A673 (cell line): ENCODE measurements at places on chromosomes 12 and 14.

- no peaks in the 10 kb centered on the region for H3K36me3 ChIP-seq
- H3K27ac ChIP-seq = no peak overlapping the region
- H3K4me3 ChIP-seq = no peak overlapping the region
- peaks cover 32% of the 10 kb centered on the region for H3K27me3 ChIP-seq
- DNase-seq = peak; percentile 8
These were observed 39.1 kb downstream of the MBIP start for GRCh38 chr14:36281309-36281708.

DNA sequence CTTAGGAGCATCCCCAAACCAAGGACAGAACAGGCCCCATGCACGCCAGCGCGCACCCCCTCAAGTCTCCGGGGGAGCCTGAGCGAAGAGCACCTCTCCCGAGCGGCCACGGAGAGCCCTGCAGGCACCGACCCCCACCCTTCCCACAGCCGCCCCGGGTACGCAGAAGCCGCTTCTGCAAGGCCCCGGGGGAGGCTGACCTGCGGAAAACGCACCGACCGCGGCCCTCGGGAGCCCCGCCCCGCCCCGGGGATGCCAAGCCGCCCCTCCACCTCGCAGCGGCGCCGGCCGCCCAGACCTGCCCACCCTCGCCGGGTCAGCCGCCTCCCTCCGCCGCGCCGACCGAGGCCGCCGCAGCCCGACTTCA, 385 bp downstream of the CAPRIN2 start:
- H3K36me3 ChIP-seq = no peaks in the 10 kb centered on the region
- no peak for DNase-seq

DNA sequence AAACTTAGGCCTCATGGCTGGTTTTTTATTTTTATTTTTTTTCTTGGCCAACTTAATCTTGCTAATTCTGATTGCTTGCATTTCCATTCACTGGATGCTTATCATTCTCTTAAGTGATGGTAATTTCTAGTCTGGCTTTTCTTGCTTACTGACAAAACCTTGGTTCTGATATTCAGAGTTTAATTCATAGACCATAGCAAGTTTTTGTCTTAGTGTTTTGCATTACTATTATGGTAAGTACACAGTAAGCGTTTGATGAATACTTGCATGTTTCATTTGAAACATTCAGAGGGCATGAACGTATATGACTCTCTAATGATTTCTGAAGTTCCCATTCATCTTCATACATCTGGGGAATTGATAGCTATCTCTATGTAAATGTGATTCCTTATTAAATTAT, 55.8 kb downstream of the GPHN start:
- no peaks in the 10 kb centered on the region for H3K27me3 ChIP-seq
- no peak overlapping the region for H3K27ac ChIP-seq
- no peaks in the 10 kb centered on the region for H3K4me1 ChIP-seq
- H3K4me3 ChIP-seq = no peak overlapping the region

DNA sequence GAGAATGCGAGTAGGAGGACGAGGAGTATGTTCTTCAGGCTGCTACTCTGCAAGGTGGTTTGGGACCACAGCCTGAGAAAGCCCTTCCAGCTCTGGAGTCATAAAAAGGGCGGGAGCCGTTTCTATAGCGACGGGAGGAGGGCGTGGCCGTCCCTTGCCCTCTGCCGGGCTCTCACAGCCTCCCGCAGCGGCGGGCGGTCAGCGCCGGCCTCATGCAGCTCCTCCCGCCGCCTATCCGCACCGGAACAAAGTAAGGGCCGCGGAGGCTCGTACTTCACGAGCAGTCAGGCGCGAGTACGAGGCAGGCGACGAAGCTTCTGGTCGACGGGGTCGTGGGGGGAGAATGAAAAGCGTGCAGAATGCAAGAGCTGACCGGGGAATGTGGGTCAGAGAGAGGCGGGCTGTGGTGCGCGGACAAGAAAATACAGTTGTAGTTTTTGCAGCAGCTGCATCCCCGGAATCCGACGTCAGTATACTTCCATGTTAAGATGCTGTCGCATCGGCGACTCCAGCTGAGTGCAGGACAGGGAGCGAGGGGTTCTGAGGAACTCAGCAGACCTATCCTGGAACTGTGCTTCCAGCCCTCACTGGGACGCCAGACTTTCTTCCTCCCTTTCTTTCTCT, at the start of gene DYRK4:
Gene DYRK4 (plus strand): TSS at position 175 of the 624 bp plus-strand sequence. CDS start 38 bp downstream, at position 213.
- no peaks in the 10 kb centered on the region for H3K4me1 ChIP-seq
- H3K4me3 ChIP-seq = no peak within 1 kb of the TSS
- H3K27ac ChIP-seq = no peak within 1 kb of the TSS
- no peaks in the 10 kb centered on the region for H3K27me3 ChIP-seq
- peaks cover 11% of the 10 kb centered on the region for H3K36me3 ChIP-seq
- no peak for DNase-seq

DNA sequence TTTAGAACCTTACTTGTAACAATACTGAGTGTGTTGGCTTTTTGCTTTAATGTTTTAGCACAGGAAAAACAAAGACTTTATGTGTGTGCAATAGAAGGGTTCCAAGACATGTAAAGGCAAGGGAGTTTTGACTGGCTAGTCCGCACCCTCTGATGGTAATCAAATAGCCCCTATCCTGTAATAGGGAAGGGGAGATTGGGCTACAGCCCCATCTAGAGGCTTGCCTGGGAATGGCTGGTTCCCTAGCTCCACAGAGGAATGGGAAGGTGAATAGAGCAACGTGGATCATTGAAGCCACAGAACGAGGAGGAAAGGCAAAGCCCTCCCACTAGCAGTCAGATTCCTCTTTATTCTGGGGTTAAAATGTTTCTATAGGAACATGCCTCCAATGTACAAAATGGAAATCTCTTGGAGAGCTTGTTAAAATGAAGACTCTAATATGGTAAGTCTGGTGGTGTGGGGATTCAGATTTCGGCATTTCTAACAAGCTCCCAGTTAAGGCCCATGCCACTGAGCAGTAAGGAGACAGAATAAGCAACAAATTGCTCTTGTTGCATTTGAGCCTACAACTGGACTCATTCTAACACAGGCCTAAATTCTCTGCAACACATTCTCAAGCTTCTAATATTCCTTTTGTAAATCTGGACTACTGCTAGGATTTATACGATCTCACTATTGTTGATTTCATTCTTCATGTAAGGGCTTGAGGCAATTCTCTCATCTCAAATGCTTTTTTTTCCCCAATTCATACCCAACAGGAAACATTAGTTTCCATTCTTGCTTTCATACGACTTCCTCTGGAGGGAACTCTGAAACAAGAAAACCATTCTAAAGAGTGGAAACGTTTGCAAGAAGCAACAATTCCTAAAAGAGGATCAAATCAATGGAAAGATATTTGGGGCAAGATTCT, 57.1 kb downstream of the NIN start:
- peak; percentile 71 for DNase-seq
- H3K4me3 ChIP-seq = no peak overlapping the region
- no peaks in the 10 kb centered on the region for H3K27me3 ChIP-seq
- peaks cover 26% of the 10 kb centered on the region for H3K36me3 ChIP-seq
- H3K27ac ChIP-seq = no peak overlapping the region
- peaks cover 5% of the 10 kb centered on the region for H3K4me1 ChIP-seq

DNA sequence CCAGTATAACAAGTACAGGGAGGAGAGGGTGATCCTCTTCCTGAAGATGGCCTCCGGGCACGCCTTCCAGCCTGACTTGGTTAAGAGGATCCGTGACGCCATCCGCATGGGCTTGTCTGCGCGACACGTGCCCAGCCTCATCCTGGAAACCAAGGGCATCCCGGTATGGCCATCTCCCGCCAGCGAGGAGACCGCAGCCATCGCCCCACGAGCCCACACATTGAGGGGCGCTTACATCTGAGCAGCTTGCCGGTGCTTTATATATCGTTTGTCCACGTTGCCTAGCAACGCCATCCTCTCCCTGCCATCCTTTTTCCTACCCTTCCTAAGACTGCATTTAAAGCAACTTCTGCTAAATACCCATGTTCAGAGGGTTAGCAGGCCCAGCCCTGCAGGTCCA, 71.5 kb downstream of the AACS start:
- H3K36me3 ChIP-seq = no peaks in the 10 kb centered on the region
- H3K4me1 ChIP-seq = no peaks in the 10 kb centered on the region
- H3K4me3 ChIP-seq = no peak overlapping the region
- no peak overlapping the region for H3K27ac ChIP-seq

DNA sequence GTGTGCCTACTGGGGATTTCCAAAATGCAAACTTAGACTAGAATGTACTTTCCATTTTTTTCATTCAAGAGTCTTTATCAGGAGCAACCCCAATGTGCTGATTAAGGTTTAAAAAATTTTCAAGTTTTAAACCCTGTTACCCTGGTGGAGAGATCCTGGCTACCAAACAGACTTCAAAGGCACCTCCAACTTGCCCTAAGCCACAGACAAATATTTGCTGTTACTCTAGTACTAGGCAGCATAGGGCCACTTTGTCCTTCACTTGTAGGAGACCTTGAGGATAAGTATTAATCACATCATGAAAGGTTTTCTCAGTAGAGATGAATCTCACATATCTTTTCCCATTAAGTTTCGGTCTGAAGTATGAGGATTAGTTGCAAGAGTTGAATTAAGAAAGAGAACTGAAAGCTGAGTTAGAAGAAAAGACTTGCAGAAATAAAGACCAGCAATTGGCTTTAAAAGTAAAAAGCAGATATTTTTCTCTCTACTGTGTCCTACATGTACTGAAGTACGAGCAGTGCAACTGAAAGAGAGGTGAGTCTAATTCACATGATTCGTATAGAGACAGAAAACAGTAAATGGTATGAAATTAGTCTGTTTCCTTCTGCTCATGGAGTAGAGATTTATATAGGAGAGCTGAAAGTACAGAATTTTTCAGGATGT, 28.3 kb downstream of the NTN4 start:
- no peaks in the 10 kb centered on the region for H3K36me3 ChIP-seq
- H3K4me1 ChIP-seq = no peaks in the 10 kb centered on the region
- H3K4me3 ChIP-seq = no peak overlapping the region
- no peak for DNase-seq
- no peaks in the 10 kb centered on the region for H3K27me3 ChIP-seq

- no peak overlapping the region for H3K4me3 ChIP-seq
- no peak overlapping the region for H3K27ac ChIP-seq
- no peak for DNase-seq
These were observed 13.2 kb downstream of the SPPL3 start for GRCh38 chr12:120890963-120891362.

DNA sequence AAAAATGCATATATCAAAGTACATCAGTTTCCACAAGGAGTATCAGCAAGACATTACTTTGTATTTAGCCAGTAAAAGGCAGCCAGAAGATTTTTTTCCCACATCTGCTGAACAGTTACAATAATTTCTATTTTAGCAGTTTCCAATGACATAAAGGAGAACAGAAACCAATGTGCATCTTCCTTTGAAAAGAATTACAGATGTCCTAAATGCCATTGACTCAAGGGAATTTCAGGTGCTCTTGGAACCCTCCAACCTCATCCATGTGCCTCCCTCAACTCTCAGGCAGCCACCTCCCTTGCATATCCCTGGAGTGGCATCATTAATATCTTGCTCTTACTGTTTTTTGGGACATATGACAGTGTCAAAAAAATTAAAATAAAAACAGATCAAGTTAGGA, 62.2 kb upstream of the ST8SIA1 start:
- no peak overlapping the region for H3K4me3 ChIP-seq
- H3K27me3 ChIP-seq = no peaks in the 10 kb centered on the region
- H3K27ac ChIP-seq = no peak overlapping the region
- H3K4me1 ChIP-seq = no peaks in the 10 kb centered on the region
- H3K36me3 ChIP-seq = no peaks in the 10 kb centered on the region

- H3K4me1 ChIP-seq = peaks cover 5% of the 10 kb centered on the region
- no peak overlapping the region for H3K4me3 ChIP-seq
- peaks cover 5% of the 10 kb centered on the region for H3K36me3 ChIP-seq
- no peaks in the 10 kb centered on the region for H3K27me3 ChIP-seq
- DNase-seq = no peak
- H3K27ac ChIP-seq = no peak overlapping the region
These were observed 21.7 kb downstream of the NT5DC3 start for GRCh38 chr12:103819312-103819711.

DNA sequence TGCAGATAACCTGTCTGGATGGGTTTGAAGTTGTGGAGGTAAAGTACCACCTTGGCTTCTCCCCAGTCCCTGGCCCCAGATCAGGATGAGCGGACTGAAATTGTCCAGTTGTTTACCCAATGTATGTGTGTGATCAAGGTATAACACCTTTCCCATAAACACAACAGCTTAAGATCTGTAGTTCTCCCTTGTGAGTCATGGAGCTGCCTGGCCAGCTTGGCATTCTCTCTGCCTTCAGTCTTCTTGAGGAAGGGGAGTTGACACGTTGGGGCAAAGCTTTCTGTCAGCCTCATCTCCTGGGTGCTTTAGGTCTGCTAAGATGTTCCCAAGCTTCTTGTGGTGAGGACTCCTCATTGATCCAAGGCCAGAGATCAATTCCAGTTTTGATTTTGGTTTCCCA, 6.1 kb downstream of the C1S start:
- no peak for DNase-seq
- H3K4me1 ChIP-seq = no peaks in the 10 kb centered on the region
- H3K36me3 ChIP-seq = no peaks in the 10 kb centered on the region
- H3K27ac ChIP-seq = no peak overlapping the region

DNA sequence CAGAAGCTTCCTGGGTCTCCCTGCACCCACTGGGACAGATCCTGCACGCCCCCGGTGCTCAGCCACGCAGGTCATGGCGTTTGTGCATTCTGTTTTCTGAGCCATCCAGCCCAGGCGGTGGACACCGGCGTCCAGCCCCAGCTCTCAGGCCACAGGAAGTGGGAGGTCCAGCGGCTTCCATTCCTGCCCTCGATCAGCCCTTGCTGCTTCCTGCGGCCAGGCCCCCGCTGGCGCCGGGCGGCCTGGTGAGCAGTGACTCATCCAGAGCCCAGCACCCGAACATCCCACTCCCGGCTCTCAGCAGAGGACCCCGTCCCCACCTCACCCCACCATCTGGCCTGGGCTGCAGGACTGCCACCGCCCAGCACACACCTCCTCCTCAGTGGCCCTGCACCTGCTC, 18.0 kb upstream of the NUDT14 start:
- H3K36me3 ChIP-seq = no peaks in the 10 kb centered on the region
- peaks cover 30% of the 10 kb centered on the region for H3K4me1 ChIP-seq
- H3K27me3 ChIP-seq = no peaks in the 10 kb centered on the region
- no peak overlapping the region for H3K4me3 ChIP-seq
- DNase-seq = no peak
- H3K27ac ChIP-seq = no peak overlapping the region

DNA sequence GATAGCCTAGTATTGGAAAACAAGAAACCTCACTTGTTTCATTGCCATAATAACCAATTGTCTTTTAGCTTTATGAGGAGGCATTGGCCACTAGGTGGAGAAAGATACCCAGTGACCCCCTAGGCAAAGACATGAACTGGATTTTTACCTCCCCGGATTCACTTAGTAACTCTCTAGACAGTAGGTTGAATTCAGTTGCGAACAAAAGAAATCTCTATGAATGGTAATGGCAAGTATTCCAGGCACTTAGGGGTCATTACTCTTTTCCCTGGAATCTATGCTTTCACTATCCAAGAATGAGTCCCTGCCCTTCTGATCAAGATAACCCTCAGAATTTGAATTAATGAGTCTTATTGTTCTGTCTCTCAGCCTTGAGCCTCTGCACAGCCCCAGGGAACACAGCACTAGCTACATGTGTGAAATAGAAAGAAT, 29.5 kb upstream of the RHOJ start:
- no peaks in the 10 kb centered on the region for H3K27me3 ChIP-seq
- H3K4me1 ChIP-seq = peaks cover 6% of the 10 kb centered on the region
- H3K27ac ChIP-seq = no peak overlapping the region
- no peak overlapping the region for H3K4me3 ChIP-seq
- no peaks in the 10 kb centered on the region for H3K36me3 ChIP-seq
- DNase-seq = peak; percentile 75
